ENCODE measurements at places on chromosomes 2 and 18. TPM values are rescaled to one million over a fixed set of nuclear protein-coding genes. Genes with fewer than 3 reads are reported as not detected.

DNA sequence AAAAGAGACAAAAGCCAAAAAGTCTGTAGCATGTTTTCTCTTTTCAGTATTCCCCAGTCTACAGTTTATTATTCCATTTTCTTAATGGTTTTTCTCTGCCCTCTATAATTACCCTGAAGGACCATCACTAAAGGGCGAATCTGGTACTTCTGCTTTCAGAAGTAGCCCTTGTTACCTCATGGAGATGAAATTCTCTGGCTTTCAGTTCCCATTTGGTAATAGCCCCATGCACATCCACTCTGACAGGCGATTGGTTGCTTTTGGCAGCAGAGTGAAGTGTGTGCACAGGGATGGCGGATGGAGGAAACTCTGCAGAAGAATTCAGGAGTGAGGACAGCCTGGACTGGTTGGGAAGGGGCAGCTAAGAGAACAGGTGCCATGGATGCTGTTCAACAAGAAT is 66.3 kb upstream of the NABP1 start:
- no peak for DNase-seq

DNA sequence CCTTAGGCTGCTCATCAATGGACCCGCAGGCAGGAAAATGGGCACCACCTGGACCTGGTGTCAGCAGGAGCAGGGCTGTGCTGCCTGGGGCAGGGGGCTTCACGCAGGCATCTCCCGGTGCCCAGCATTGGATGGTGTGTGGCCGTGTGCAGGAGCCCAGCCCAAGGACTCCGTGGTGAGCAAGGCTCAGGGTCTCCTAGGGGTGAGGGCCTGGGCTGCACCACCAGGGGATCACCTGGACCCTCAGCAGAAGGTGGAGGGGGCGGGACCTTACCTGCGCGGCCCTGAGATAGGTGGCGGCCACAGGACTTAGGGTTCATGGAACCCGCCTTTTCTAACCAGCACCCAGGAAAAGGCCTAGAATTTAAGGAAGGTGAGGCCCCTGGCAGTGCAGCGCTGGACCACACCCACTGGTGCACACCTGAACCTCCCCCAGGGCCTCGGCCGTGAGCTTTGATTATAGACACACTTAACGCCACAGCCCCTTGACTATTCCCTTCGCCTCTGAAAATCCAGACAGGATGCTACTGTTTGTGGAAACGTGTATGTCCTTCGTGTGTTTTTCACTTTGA is 89.0 kb downstream of the TMEM18 start:
- no peak for DNase-seq

DNA sequence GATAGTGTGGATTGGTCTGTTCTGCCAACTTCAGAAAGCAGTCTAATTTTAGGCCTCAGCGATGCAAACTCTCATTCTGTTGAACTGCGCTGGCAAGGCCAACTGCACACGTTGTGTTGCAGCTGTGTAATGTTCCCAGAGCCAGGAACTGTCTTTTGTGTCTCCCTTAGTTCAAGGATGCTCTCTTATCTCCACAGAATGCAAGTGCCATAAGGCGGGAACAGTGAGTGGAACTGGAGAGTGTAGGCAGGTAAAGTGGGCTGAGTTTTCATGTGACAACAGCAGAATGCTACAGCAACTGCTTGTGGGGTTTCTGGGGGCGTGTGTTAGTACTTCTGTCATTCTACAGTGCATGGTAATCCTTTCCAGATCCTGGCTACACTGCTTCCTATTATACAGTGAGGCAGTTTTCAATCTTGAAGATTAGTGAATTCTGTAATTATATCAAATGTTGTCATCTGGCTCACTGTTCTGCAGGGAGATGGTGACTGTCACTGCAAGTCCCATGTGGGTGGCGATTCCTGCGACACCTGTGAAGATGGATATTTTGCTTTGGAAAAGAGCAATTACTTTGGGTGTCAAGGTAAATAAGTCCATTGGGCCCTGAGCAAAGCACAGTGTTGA is 125.8 kb downstream of the LAMA3 start:
- DNase-seq: no peak

DNA sequence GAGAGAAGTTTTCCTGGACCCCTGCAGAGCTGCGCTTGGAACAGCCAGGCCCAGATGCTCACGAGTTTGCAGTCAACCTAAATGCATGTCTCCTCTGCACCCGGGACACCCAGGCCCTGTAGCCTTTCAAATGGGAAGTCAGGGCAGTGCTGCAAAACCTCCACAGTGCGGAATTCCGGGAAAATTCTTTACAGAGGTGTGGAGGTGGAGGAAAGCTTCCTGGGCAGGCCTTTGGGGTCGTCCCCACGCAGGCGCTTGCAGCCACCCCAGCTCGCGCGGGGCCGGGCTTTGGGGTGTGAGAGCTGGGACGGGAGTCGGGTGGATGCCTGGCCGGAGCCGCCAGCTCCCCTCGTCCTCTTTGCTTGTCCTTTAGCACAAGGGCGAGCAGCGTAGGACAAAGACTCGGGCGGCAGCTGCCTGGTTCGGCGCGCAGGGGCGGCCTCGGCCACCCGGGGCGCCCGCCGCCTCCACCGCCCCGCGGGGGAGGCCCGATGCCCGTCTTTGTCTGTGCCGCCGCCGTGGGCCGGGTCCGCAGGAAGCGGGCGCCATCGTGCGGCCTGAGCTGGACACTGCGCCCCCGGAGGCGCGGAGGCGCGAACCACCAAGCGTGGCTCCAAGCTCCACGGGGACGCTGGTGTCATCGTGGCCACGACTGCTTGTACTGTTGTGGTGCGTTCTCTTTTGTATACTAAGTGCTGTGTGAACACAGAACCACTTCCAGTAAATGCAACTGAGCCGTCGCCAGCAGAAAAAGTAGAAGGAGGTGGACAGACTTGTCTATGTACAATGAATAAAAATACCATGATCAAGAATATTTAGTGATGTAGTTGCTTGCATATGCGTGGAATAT is 28.2 kb upstream of the BCL11A start:
- peak; percentile 85 for DNase-seq

- peak; percentile 51 for DNase-seq
These were observed 67.6 kb upstream of the MCFD2 start for GRCh38 chr2:46983065-46983801.

The COLEC12 gene
- 1.3 TPM for polyA plus RNA-seq

The GAREM1 gene
- 7.0 TPM for polyA plus RNA-seq

The ANKAR gene
- 3.4 TPM for polyA plus RNA-seq

The RAB27B gene
- 0.32 TPM for polyA plus RNA-seq

The PDE11A gene
- 0.58 TPM for polyA plus RNA-seq

DNA sequence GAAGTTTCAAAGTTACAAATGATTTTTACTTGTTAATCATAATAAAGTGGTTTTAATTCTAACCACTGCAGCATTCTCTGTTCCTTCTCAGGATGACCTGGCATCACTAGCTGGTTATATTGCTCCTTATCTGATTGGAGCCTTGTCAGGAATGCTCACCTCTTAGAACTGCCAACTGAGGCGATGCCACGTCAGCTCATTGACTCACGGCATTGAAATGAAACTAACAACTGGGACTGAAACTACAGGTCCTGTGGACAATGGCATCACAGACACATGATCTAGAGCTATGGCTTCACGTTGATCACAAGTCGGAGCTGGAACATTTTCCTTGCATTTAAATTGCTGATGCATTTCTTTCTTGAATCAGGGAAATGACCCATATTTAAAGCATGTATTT is 54.9 kb upstream of the MAP2 start:
- DNase-seq: peak; percentile 67

GRCh38 chr2:195813421-195813820 is 156.4 kb downstream of the SLC39A10 start:
- DNase-seq: no peak

GRCh38 chr2:210000464-210001324 is 1.7 kb upstream of the RPE start:
- no peak for DNase-seq

DNA sequence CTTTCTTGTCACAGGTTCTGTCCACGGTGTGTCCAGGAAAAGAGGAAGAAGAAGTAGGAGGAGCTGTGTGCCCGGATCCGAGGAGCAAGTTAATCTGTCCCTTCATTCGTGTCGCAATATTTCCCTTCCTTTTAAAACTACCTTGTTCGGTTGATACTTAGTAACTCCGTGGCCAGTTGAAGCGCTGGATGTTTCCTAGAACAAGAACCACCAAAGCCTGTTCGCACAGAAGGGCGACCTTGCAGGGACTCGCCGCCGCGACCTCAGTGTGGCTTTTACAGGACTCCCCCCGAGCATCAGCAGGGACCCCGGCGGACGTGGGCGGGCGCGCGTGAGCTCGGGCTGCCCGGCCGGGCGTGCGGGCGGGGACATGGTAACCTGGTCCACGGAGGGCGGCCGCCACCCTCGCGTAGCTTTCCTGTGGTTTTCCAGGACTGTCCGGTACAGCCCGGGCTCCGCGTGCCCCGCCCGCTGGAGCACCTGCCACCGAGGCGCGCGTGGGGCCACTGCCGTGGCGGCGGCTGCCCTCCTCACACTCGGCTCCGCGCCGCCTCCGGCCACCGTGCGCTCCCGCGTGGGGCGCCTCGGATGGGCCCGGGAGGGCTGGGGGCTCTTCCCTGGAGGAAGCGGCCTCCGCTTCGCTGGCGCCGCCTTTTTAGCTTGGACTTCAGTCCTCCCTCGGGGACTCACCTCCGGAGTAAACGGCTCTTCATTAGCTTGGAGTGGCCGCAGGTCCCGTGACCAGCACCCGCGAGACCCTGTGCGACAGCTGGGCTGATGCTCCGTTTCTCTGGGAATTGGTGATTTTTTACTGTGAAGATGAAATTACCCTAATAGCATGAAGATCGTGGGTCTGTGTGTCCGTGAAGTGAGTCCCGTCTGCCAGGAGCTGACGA is 9.2 kb upstream of the D2HGDH start:
- no peak for DNase-seq

The KCNG3 gene
- 0.19 TPM for polyA plus RNA-seq

The CCDC142 gene
- polyA plus RNA-seq: 2.8 TPM

- DNase-seq: peak; percentile 19
These were observed 1.5 kb downstream of the DLX2 start for GRCh38 chr2:172100935-172101820.

- DNase-seq: peak; percentile 87
These were observed at the start of gene KCNF1 for GRCh38 chr2:10911291-10912075. Gene KCNF1 (plus strand): TSS chr2:10911934. CDS start chr2:10912427, 493 bp downstream.

GRCh38 chr2:196434217-196434616 is 205.3 kb upstream of the CCDC150 start:
- DNase-seq: peak; percentile 19

The MLPH gene
- polyA plus RNA-seq: 4.6 TPM

The TGIF1 gene
- 38.5 TPM for polyA plus RNA-seq

The C2orf78 gene
- not detected for polyA plus RNA-seq

The EGR4 gene
- not detected for polyA plus RNA-seq

The GULP1 gene
- 12.2 TPM for polyA plus RNA-seq

The INPP1 gene
- 15.1 TPM for polyA plus RNA-seq

The CTDSP1 gene
- 118 TPM for polyA plus RNA-seq

The LYPD1 gene
- 4.7 TPM for polyA plus RNA-seq

DNA sequence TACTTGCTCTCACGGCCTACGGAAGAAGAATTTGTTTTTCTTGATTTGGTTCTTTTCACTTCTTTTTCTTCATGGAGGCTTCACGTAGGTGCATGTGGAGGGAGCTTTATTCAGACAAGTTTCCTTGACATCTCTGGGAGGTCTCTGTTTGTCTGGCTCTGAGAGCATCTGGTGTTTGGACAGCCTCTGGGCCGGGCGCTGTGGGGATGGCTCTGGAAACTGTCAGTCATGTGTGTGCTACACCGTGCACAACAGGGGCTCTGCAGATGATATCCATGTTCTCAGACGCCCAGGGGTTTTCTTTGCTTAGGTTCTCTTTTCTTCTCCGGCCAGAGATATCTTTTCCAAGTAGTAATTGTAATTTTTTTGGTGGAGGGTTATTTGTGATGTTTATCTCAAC is 130.7 kb downstream of the SH3RF3 start:
- no peak for DNase-seq

GRCh38 chr2:127951026-127951425 is 65.3 kb upstream of the AMMECR1L start:
- no peak for DNase-seq

- DNase-seq: no peak
These were observed 10.4 kb upstream of the DNAH7 start for GRCh38 chr2:196079052-196079451.

DNA sequence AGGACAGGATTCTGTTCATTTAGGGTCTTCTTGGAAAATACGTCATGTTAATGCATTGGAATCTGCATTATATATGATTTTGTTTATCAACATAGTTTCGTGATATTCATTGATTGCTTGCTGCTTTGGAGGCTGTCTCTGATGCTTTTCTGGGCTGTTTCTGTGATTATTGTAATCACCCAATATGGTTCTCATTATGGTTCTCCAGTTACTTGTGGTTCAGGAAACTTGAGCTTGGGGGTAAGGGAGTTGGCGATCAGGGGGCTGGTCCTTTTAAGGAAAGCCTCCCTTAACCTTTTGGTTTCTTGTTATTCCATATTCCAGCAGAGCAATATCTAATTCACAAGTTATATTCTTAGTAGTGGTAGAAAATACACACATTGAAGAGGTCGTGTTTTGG is 17.4 kb upstream of the STON1 start:
- DNase-seq: no peak

GRCh38 chr2:20469595-20469994 is 22.7 kb downstream of the RHOB start:
- peak; percentile 11 for DNase-seq

GRCh38 chr18:51193621-51194287 is 3.7 kb downstream of the MEX3C start:
- DNase-seq: peak; percentile 64

DNA sequence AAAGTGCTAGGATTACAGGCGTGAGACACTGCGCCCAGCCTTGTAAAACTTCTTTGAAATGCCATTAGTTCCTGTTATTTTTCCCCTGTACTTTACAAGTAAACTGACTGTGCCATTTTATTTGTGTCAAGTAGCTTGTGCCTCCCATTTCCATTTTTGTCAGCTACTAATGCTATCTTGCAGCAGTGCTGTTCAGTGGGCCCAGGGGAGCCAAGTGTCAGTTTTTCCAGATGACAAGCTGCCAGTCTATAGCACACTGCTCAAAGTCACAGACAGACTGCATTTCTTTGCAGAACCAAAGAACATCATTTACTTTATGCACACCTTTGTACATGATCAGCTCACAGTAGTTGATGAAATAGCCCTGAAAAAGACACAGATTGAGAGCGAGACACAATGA is 901.3 kb upstream of the CDH2 start:
- no peak for DNase-seq

DNA sequence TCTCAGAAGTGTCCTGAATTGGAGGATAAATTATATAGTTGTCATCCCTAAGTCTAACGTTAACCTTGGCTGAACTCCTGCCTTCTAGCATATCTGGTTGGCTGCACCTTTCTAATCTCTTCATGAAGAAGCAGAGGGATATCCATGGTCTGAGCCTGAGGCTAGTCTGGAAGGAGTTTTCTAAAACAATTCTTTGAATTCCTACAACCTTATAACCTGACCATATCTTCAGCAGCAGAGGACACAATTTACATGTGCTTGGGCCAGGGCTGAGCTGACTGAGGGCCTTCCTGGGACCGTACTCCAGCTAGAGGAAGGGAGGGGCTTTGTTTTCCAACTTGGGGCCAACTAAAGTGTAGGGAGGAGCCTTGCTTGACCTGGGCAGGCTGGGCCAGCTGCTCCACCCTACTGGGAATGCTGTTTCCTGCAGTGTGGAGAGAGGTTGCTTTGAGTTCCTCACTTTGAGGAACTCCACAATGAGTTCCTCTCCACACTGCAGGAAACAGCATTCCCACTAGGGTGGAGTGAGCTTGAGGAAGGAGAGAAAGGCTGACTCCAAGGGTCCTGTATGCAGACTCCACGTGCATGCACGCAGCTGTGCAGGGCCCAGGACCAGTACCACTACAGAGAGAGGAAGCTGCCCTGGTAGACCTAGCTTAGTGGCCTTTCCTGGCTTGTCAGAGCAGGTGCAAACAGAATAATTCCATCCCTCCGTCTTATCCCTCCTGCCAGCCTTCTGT is 19.6 kb downstream of the CEP68 start:
- no peak for DNase-seq

The GPR75 gene
- polyA plus RNA-seq: 0.17 TPM

GRCh38 chr2:19897623-19898245 is 4.0 kb downstream of the TTC32 start:
- DNase-seq: no peak

The ERLEC1 gene
- polyA plus RNA-seq: 39.9 TPM

The RAB17 gene
- 151 TPM for polyA plus RNA-seq

All from kidney (tissue), 22 donors.